ENCODE measurements at places on chromosomes 4 and X.

GRCh38 chr4:129239088-129239487 is 143.1 kb downstream of the C4orf33 start:
- peak; percentile 22 for DNase-seq

DNA sequence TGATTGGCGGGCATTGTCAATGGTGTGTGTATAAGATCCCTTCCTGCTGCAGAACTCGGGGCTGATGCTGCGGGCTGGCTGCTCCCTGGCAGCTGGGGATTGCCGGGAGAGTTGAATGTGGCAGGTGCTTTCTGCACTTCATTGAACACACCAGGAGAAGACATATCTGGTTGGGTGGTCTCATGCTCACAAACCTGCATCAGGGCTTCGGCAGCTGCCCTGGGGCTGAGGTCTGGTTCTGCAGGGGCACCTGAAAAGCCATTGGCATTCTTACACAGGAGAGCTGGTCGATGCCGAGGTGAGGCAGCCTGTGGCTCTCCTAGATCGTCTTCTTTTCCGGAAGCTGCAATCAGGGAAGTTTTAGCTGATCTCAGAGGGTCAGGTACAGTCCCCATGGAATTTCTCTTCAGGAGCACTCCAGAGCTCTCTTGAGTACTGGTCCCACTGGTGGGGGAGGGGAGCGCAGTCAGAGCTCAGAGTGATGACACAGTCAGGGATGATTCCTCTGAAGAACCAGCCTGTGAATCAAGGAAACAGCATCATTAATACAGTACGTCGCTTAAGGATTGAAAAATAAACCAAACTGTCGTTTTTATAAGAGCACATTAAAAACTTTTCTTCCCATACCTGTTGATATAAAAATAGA is 57.8 kb downstream of the GPRIN3 start:
- no peak for DNase-seq

DNA sequence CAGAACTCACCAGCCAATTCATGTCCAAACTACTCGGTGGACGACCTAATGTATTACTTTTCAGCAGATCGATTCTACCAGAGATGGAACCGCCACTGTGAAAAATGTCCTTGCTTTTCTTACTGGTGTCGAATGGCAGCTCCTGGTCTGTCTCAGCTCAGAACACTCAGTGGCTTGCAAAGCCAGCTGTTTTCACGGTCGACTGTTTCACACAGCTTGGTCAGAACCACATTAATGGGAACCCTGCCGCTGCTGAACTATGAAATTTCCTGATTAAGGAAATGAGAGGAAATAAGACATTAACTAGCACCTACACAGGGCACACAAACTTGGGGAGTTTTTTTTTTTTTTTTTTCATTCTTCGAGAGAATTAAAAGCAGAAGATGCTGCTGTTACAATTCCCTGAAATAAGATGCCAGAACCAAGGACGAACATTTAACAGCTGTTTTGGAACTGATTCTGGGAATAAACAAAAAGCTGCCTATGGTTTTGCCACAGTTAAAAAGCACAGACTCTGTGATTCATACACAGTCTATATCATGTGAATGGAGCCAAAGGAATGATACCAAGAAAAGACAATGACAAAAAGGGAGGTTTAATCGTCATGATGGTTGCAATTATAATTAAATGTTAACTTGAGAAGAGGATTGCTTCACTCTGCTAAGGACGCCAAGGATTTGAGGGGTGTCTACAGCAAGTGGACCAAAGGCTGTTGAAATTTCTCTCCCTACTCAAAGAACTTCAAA is 31.3 kb downstream of the SUPT20HL2 start:
- DNase-seq: no peak

GRCh38 chrX:17710871-17711301 is 26.4 kb upstream of the SCML1 start:
- DNase-seq: no peak

GRCh38 chr4:99722006-99722405 is 64.4 kb upstream of the C4orf54 start:
- no peak for DNase-seq
